Prostate gland (tissue), 2 donors: ENCODE measurements at places on chromosomes 12 and 14. TPM values are rescaled to one million over a fixed set of nuclear protein-coding genes. Genes with fewer than 3 reads are reported as not detected.

Gene PLBD1
- total RNA-seq: 19.5 TPM

DNA sequence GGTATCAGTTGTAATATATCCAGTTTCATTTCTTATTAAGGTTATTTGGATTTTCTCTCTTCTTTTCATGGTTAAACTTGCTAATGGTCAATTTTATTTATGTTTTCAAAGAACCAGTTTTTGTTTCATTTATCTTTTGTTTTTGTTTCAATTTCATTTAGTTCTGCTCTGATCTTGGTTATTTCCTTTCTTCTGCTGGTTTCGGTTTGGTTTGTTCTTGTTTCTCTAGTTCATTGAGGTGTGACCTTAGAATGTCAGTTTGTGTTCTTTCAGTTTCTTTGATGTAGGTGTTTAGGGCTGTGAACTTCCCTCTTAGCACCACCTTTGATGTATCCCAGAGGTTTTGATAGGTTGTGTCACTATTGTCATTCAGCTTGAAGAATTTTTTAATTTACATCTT lies 145.6 kb upstream of the SLCO1B1 start:
- DNase-seq: no peak

GRCh38 chr12:42631513-42631912 lies 42.0 kb upstream of the PRICKLE1 start:
- DNase-seq: no peak

DNA sequence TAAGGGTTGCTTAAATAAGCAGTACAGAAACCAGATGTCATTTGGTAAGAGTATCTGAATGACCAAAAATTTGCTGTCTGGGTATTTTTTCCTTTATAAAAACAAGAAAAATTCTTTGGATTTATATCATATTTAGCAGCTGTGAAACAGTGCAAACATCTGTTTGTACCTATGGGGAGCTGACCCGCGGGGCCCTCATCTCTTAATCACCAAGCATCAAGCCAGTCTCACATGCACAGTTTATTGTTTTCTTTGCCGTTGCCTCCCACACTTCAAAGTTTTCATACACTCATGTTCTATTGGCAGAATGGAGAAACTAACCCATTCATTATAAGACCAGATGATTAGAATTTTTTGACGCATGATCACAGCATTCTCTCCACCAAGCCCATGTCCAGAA lies 142.2 kb downstream of the BMP4 start:
- no peak for DNase-seq

GRCh38 chr12:82964446-82964845 lies 277.7 kb downstream of the TMTC2 start:
- no peak for DNase-seq

DNA sequence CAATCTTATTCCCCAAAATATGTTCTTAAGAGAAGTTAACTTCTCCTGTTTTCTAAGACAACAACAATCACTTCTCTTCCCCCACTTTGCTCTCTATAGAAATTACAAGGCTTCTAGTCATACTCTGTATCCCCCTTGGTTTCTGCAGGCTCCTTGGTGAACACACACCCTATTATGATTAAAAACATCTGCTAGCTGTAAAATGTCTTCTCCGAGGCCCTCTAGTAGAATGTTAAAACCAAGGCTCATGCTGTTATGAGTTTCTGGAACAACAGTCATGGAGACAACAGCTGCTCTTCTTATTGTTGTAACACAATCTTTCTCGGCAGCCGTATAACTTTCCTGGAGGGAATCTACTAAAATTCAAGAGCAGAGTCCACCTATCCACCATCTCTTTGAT lies 397.5 kb upstream of the CCDC196 start:
- no peak for DNase-seq
